ENCODE measurements at places on chromosomes 16 and 17.

DNA sequence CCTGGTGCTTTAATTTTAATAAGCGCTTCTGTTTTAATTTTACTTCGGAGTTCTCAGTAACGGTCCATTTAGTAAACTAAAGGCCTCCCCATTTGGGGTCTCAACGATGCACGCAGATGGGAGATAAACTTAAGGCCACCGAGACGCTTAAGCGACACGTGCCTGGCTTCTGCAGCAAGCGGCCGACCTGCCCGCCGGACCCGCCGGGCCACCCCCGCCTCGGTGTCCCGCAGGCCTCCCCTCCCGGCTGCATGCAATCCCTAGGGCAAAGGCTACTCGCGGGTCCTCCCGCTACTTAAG is 592 bp downstream of the GCSH start:
- no peak for DNase-seq

GRCh38 chr17:27905447-27906225 is 12.5 kb upstream of the LYRM9 start:
- DNase-seq = no peak

DNA sequence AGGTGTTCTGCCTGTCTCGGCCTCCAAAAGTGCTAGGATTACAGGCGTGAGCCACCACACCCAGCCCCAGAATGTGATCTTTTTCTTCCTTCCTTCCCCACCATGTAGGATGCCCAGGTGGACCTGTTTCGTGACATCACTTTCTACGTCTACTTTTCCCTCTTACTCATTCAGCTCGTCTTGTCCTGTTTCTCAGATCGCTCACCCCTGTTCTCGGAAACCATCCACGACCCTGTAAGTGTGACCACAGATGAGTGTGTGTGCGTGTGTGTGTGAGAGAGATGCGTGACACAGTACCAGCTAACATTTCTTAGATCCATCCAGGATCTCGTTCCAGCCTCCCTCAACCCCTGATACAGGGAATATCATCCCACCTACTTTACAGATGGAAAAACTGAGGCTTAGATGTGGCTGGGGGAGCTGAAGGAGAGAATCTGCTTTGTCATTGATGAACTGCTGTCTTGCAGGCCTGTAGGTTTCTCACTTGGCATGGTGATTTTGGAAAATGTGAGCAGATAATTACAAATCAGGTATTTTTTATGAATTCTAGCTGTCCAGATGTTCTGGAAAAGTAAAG is 67.1 kb downstream of the ABCC1 start:
- no peak for DNase-seq

- DNase-seq = no peak
These were observed 404.6 kb downstream of the SLC39A11 start for GRCh38 chr17:72687886-72688285.

- no peak for DNase-seq
These were observed 1.5 kb downstream of the GSDMB start for GRCh38 chr17:39916918-39917317.

DNA sequence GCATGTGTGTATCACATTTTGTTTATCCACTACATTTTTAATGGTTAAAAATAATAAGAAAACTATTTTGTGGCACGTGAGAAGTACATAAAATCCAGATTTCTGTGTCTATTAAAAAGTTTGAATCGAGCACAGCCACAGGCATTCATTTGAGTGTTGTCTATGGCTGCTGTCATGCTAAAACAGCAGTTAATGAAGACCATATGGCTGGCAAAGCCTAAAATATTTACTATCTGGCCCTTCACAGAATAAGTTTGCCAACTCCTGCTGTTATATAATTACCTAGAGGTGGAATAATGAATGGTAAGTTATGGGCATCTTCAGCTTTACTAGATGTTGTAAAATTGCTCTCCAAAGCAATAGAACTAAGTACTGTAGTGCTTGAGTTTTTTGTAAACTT is 30.5 kb downstream of the TMEM98 start:
- no peak for DNase-seq

DNA sequence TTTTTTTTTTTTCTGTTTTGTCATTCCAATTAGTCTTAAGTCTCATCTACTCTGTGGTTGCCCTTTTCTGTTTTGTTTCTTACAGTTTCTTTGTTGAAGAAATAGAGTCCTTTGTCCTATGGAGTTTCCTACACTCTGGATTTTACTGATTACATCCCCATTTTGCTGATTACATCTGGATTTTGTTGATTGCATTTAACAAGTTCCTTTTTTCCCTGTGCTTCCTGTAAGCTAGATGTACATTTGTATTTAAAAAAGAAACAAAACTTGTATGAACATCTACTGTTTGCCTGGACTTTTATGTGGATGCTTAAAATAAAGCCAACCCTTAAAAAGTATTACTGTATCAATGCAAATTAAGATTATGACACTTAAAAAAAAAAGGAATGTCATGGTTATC is 147.6 kb downstream of the CHD9 start:
- DNase-seq = no peak

DNA sequence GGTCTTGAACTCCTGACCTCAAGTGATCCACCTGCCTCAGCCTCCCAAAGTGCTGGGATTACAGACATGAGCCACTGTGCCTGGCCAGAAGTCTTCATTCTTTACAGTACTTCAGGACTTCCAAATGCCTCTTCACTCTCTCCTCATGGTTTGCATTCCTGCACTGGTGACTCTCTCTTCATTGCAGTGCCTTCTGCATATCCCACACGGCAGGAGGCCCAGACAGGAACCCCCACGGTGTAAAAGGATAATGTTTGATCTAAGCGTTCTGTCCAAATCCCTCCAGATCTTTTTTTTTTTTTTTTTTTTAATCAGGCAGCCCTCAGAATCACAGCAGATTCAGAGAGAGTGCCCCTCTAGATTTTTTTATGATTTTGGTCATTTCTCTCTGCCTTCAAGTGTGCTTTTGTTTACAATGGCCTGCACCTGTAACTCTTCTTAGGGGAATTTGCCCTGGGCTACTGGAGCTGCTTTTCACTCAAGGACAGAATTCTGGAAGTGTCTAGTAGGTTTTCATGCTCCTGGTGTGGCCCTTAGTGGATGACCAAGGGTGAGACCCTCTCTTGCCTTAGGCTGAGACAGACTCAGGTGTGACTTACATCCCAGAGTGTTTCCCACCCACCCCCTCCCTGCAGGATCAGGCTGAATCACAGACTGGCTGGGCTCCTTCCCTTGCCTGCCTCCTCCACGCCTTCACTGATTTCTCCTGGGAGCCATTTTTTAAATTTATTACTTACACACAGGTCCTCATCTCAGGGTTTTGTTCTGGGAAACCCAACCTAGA is 19.8 kb upstream of the NF1 start:
- peak; percentile 37 for DNase-seq

- DNase-seq = no peak
These were observed 52.7 kb upstream of the NOG start for GRCh38 chr17:56540836-56541235.

GRCh38 chr17:73595068-73595467 is 49.2 kb downstream of the SDK2 start:
- DNase-seq = no peak

DNA sequence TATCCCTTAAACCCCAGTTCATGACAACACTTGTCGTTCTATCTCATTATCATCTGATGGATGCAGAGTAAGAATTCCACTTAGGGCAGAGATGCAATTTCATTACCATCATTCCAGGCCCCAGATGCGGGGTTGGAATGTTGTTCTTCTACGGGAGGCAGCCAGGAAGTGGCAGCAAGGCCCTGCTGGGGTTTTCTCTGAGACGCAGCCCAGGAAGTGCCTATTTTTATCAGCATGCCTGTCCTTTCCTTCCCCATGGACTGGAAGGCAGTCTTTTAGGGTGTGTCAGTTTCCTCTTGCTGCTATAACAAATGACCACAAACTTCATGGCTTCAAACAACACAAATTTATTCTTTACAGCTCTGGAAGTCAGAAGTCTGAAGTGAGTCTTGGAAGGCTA is 246.6 kb upstream of the DYNLRB2 start:
- DNase-seq = no peak

- no peak for DNase-seq
These were observed 2.5 kb upstream of the CLTC start for GRCh38 chr17:59617156-59617732.

GRCh38 chr17:51745993-51746392 is 412.5 kb downstream of the CA10 start:
- DNase-seq = no peak

GRCh38 chr17:44909681-44910144 is 5.6 kb downstream of the GFAP start:
- peak; percentile 71 for DNase-seq

DNA sequence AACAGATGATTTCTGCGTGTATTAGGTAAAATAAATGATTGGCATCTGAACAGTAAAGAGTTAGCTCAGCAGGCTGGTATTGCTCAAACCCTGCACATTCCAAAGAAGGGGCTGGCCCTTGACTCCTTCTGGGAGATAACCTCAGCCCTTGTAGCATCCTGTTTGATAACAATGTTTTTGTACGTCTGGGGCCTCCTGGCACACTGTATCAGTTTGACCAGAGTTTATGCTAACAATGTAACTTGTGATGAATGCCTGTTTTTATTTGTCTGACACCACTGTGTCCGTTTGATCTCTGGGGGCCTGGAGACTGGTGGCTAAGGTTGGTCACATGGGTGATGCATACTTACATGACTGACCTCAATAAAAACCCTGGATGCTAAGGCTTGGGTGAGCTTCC is 43.8 kb upstream of the NDRG4 start:
- peak; percentile 90 for DNase-seq

DNA sequence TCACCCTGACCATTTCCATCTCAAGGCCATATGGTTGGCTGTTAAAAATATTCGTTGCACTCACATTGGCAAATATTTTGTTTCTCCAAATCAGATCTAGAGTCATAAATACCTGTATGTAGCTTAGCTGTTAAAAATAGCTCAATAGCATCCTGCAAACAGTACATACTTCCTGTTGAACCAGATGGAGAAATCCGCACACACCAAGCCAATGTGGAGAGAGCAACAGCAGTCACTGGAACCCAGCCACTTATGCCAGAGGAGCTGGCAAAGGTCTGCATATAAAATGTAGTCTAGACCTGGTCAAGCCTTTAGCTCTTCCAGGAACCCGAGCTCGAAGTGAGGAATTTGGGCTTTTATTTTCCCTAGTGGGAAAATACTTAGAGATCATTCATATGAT is 146.4 kb upstream of the KCNJ16 start:
- DNase-seq = no peak
